ENCODE measurements at places on chromosomes 16 and 17. TPM values are rescaled to one million over a fixed set of nuclear protein-coding genes. Genes with fewer than 3 reads are reported as not detected.

- H3K4me1 ChIP-seq, result peaks cover 9% of the 10 kb centered on the region
- no peaks in the 10 kb centered on the region for H3K27me3 ChIP-seq
- no peak for DNase-seq
- no peak overlapping the region for H3K27ac ChIP-seq
- no peak overlapping the region for H3K4me3 ChIP-seq
- H3K36me3 ChIP-seq, result peaks cover 2% of the 10 kb centered on the region
Measured at GRCh38 chr17:72976971-72977770, 115.3 kb downstream of the SLC39A11 start.

Gene EVPLL
- total RNA-seq, result not detected

DNA sequence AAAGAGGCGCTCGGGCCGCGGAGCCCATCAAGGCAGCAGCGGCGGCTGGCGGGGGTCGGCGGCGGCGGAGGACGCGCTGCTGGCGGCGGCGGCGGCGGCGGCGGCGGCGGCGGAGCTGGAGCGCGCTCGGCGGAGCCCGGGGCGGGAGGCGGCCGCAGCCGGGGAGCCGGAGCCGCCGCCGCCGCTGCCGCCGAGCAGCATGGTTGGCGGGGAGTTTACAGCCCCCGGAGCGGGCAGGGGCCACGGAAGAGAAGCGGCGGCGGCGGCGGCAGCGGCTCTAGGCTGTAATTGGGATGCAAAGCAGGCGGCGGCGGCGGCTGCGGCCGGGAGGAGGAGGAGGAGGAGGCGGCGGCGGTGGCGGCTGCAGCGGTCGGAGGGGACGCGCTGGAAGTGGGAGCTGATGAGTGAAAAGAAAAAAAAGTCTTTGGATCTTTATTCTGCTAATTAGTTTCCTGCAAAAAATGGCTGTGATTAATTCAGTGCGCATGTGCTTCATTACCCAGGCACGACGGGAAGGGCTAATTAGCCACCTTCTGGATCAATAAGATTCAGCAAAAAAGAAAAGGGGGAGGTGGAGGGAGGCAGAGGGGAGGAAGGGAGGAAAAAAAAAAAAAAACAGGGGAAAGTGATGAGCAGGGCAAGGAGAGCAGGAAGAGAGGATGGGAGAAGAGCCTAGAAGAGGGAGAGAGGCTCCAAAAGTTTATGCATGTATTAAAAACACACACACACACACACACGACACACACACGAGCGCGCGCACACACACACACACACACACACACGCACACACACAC, 10.9 kb upstream of the ZFHX3 start:
- peaks cover 8% of the 10 kb centered on the region for H3K4me1 ChIP-seq
- H3K4me3 ChIP-seq, result peak overlapping the region; percentile 72
- H3K27ac ChIP-seq, result peak overlapping the region; percentile 51
- H3K36me3 ChIP-seq, result no peaks in the 10 kb centered on the region
- peaks cover 65% of the 10 kb centered on the region for H3K27me3 ChIP-seq

Gene PLD6
- total RNA-seq, result 8.3 TPM

GRCh38 chr17:70525961-70526360, 356.6 kb downstream of the KCNJ2 start:
- H3K4me3 ChIP-seq, result no peak overlapping the region
- no peaks in the 10 kb centered on the region for H3K36me3 ChIP-seq
- no peaks in the 10 kb centered on the region for H3K27me3 ChIP-seq
- peaks cover 2% of the 10 kb centered on the region for H3K4me1 ChIP-seq

GRCh38 chr16:87570938-87571867, 31.1 kb upstream of the JPH3 start:
- peak; percentile 62 for DNase-seq
- H3K27me3 ChIP-seq, result peaks cover 7% of the 10 kb centered on the region
- H3K4me3 ChIP-seq, result no peak overlapping the region
- no peaks in the 10 kb centered on the region for H3K4me1 ChIP-seq
- H3K36me3 ChIP-seq, result no peaks in the 10 kb centered on the region
- H3K27ac ChIP-seq, result no peak overlapping the region

DNA sequence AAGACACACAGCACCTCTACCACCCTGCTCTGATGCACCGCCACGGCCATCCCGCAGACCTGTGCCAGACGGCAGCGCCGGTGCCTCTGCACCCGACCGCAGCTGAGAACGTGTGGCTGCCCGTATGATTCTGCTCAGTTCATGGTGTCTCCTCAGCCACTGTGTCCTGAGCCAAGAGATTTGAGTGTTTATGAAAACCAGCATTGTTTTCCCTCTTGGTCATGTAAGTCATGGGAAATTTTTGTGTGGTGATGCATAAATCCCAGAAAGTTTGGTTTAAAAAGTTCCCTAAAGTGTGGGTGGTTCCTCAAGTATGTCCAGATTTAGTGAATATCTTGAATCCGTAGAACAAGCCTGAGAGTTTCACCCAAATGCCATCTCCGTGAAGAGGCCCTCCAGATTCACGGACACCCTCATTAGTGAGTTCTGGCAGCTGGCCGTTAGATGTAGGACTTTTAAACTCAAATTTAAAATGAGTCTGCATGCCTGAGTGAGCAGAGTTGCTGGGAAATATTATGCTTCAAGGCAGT, 57.6 kb downstream of the CDRT4 start:
- H3K36me3 ChIP-seq, result no peaks in the 10 kb centered on the region
- H3K4me3 ChIP-seq, result no peak overlapping the region
- H3K4me1 ChIP-seq, result peaks cover 3% of the 10 kb centered on the region

GRCh38 chr17:33464669-33465280, 171.7 kb upstream of the ASIC2 start:
- H3K4me3 ChIP-seq, result no peak overlapping the region
- no peak overlapping the region for H3K27ac ChIP-seq
- no peaks in the 10 kb centered on the region for H3K36me3 ChIP-seq
- H3K27me3 ChIP-seq, result peaks cover 10% of the 10 kb centered on the region
- DNase-seq, result no peak

DNA sequence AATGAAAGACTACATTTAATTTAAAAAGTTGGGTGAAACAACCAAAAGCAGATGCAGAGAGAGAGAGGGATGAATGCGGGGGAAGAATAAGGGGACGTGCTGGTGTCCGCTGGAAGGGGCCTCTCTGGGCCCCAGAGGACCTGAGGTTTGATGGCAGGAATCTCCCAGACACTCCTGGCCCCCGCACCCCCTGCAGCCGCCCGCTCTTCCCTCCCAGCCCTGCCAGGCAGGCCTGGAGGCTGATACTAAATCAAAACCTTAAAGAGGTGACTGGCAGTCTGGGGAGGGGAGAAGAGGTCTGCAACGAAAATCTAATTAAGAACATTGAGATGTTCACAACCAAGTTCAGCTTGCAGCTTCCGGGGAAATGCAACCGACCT, 2.4 kb downstream of the FOXL1 start:
- H3K4me3 ChIP-seq, result no peak overlapping the region
- H3K36me3 ChIP-seq, result no peaks in the 10 kb centered on the region
- no peak for DNase-seq
- H3K27ac ChIP-seq, result no peak overlapping the region

DNA sequence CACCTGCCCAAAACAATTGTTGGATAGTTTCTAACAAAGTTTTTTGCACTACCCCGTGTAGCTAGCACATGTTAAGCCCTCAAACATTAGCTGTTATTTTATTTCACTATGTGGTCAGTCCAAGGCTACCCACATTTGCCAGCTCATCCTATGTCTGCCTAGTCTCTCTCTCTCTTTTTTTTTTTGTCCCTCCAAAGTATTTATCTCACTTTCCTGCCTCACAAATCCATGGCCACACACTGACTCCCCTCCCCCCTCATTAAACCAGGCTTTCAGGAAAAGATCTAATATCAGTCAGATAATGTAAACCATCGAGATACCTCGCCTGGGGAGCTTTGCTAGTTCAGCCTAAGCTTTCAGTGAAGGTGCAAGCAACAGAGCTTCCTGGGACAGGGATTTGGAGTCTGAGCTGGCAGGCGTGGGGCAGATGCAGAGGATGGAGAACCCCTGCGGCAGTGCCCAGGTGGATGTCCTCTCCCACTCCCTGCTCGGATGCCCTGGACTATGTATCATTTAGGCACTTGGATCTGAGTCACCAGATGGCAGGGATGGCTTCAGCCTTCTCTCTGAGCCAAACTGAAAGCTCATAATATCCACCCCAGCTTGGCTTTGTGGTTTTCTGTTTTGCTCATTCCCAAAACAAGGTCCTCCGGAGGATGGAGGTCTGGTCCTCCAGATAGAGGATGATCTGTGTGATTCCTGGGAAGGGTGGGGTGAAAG, 73.7 kb upstream of the FOXF1 start:
- no peak overlapping the region for H3K27ac ChIP-seq
- no peaks in the 10 kb centered on the region for H3K27me3 ChIP-seq
- no peaks in the 10 kb centered on the region for H3K36me3 ChIP-seq
- no peak overlapping the region for H3K4me3 ChIP-seq

DNA sequence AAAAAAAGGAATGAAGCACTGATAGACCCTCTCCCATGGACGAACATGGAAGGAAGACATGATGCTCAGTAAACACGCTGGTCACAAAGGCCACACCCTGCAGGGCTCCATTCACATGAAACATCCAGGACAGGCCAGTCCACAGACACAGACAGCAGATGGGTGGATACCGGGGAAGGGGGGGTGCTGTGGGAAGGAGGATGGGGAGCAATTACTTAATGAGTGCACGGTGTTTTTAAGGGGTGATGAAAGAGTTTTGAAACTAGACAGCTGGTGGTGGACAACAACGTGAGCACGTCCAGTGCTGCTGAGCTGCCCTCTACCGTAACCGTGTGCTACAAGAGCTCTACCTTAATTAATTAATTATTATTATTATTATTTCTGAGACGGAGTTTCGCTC, 6.0 kb upstream of the SLC16A3 start:
- peaks cover 2% of the 10 kb centered on the region for H3K4me1 ChIP-seq
- H3K27me3 ChIP-seq, result no peaks in the 10 kb centered on the region
- DNase-seq, result no peak
- H3K4me3 ChIP-seq, result no peak overlapping the region
- H3K27ac ChIP-seq, result no peak overlapping the region

DNA sequence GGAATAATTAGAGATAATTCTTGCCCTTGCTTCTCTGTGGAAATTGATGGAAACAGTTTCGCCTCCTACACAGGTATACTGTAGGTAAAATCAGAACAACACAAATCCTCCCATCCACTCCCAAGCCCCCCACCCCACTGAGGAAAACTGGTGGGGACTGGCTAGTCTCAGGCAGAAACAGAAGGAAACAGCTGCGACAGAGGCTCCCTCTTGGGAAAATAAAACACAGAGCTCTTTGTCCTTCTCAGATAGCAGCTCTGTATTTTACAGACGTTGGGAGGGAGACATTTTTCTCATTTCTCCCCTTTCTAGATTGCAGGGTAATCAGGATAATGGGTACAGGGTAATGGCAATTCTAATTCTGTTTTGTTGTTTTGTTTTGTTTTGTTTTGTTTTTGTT, 1.1 kb downstream of the SLFN13 start:
- peak overlapping the region; percentile 46 for H3K4me3 ChIP-seq
- no peaks in the 10 kb centered on the region for H3K36me3 ChIP-seq
- H3K4me1 ChIP-seq, result peaks cover 15% of the 10 kb centered on the region
- H3K27me3 ChIP-seq, result no peaks in the 10 kb centered on the region

- DNase-seq, result peak; percentile 51
- H3K4me3 ChIP-seq, result no peak overlapping the region
Measured at GRCh38 chr16:19601083-19601976, 45.8 kb downstream of the VPS35L start.

All from activated CD4-positive, alpha-beta T cell treated with anti-CD3 and anti-CD28 coated beads for 36 hours (primary cell).